Activated B cell treated with CpG ODN at 0.5 μM for 24 hours (primary cell): ENCODE measurements at places on chromosomes 13 and 19.

- no peaks in the 10 kb centered on the region for H3K36me3 ChIP-seq
- no peak overlapping the region for H3K4me3 ChIP-seq
- peaks cover 6% of the 10 kb centered on the region for H3K4me1 ChIP-seq
- no peak for DNase-seq
- no peaks in the 10 kb centered on the region for H3K27me3 ChIP-seq
These were observed 63.0 kb downstream of the RFX2 start for GRCh38 chr19:6047256-6047655.

- no peaks in the 10 kb centered on the region for H3K27me3 ChIP-seq
- peak overlapping the region; percentile 19 for H3K4me3 ChIP-seq
- H3K36me3 ChIP-seq = no peaks in the 10 kb centered on the region
- DNase-seq = peak; percentile 35
These were observed 21.0 kb downstream of the TNFSF9 start for GRCh38 chr19:6551607-6552450.

DNA sequence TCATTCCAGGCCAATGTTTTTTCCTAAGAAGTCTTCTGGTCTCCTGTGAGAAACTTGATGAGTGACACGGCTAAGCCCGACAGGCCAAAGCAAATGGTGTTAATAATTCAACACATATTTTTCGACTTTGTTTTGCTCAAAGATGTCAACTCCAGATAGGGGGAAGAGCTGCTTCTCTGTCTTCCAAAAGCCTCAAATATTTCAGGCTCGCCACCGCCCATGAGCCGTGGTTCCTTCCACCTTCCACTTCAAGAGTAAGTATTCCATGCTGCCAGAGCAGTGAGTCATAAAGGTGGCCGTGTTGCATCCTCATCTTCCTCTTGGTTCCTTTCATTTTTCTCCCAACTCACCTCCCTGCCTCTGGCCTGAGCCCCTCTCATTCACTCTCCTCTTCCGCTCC, 272.6 kb downstream of the EFNB2 start:
- H3K4me1 ChIP-seq = no peaks in the 10 kb centered on the region
- H3K4me3 ChIP-seq = no peak overlapping the region
- no peak overlapping the region for H3K27ac ChIP-seq

DNA sequence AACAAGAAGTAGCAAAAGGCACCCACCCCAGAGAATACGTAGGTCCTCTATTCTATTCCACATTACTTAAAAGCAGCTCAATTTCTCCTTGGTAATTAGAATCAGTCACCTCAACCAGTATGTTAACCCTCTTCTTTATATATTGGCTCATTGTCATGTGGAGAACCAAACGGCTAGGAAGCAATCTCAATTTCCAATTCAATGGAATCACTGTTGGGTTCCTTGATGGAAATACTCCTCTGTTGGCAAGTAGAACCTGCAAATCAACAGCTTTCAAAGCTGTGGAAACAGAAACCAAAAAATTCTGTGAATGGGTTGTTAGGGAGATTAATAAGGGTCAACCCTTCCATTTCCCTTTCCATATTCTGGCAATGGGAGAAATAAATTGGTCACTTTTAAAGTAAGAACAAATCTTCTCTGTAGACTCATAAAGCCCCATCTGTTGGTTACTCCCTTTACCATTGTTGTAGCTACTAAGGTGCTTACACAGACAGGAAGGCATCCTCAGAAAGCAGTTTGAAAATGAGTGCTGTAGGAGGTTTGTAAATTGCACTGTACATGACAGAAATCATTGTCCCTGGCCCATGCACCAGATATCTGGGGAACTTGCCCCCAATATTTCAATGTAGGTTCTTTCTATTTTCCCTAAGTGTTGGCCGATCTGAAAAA, 138.6 kb upstream of the UFM1 start:
- H3K4me1 ChIP-seq = no peaks in the 10 kb centered on the region
- H3K36me3 ChIP-seq = no peaks in the 10 kb centered on the region
- no peak overlapping the region for H3K4me3 ChIP-seq
- DNase-seq = no peak

DNA sequence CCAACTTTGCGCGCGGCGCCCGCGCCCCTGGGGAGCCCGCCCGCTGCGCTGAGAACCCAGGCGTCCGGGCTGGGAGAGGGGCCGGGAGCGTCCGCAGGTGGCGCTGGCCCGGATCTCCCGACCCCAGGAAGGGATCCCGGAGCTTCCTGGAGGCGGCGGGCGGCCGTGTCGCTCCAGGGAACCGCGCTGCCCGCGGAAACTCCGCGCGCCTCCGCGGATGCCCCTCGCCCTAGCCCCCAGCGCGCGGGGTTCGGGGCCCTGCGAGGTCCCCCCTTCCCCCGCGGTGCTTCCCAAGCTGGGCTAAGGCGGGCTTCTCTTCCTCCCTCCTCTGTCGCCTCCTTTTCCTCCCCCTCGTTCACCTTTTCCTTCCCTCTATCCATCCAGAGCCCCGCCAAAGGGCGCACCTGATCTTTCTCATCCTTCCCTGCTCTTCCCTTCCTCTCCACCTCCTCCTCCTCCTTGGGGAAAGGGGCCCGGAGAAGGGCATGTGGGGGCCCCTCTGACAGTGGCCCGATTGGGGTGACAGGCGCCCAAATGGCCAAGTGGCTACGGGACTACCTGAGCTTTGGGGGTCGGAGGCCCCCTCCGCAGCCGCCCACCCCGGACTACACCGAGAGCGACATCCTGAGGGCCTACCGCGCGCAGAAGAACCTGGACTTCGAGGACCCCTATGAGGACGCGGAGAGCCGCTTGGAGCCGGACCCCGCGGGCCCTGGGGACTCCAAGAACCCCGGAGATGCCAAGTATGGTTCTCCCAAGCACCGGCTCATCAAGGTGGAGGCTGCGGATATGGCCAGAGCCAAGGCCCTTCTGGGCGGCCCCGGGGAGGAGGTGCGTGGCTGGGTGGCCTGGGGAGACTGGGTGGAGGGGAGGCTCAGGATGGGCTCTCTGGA, 710 bp downstream of the SHD start:
- H3K4me3 ChIP-seq = peak overlapping the region; percentile 32
- no peak overlapping the region for H3K27ac ChIP-seq
- H3K4me1 ChIP-seq = peaks cover 4% of the 10 kb centered on the region
- no peak for DNase-seq
- H3K36me3 ChIP-seq = no peaks in the 10 kb centered on the region
- H3K27me3 ChIP-seq = peaks cover 31% of the 10 kb centered on the region

GRCh38 chr13:66305961-66306617, 924.0 kb downstream of the PCDH9 start:
- no peaks in the 10 kb centered on the region for H3K36me3 ChIP-seq
- H3K4me1 ChIP-seq = peaks cover 19% of the 10 kb centered on the region
- no peaks in the 10 kb centered on the region for H3K27me3 ChIP-seq
- no peak overlapping the region for H3K27ac ChIP-seq
- H3K4me3 ChIP-seq = no peak overlapping the region
- DNase-seq = no peak

- H3K27ac ChIP-seq = no peak overlapping the region
- H3K27me3 ChIP-seq = no peaks in the 10 kb centered on the region
- DNase-seq = no peak
- no peaks in the 10 kb centered on the region for H3K36me3 ChIP-seq
These were observed 7.2 kb upstream of the RHPN2 start for GRCh38 chr19:33071887-33072286.

- H3K4me1 ChIP-seq = no peaks in the 10 kb centered on the region
- no peak overlapping the region for H3K27ac ChIP-seq
- no peak for DNase-seq
- H3K4me3 ChIP-seq = no peak overlapping the region
These were observed 3.9 kb upstream of the FAM216B start for GRCh38 chr13:42777467-42777866.

DNA sequence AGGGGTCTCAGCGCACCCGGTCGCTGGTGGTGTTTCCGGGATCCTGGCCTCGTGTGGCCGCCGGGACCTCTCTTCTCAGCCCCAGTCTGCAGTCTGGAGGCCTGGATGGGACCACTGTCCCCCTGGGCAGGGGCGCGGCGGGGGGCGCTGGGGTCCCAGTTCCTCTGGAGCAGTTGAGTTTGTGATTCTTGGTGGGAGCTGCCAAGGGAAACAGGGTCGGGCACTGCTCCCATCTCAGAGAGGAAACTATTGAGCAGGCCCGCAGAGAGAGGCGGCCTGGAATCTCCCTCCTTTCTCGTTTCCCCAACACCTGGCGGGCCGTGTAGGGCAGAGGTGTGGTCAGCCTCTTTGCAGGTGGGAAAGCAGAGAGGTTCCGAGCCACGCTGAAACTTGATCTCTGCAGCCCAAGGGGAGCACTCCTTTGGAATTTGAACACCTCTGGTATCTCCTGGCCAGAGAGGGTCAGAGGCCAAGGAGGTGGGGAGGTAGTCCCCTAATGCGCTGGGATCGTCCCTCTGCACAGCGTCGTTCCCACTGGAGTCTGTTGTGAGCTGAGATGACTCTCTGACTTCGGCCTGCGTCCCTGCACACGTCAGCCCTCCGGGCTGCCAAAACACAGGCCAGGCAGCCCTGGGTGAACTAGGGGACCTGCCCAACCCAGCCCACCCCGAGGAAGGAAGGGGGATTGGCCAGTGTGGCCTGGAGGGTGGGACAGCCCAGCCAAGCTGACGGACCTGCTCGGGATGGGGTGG, 741 bp downstream of the PLEKHF1 start:
- H3K4me1 ChIP-seq = peaks cover 42% of the 10 kb centered on the region
- no peak for DNase-seq
- H3K27me3 ChIP-seq = no peaks in the 10 kb centered on the region

DNA sequence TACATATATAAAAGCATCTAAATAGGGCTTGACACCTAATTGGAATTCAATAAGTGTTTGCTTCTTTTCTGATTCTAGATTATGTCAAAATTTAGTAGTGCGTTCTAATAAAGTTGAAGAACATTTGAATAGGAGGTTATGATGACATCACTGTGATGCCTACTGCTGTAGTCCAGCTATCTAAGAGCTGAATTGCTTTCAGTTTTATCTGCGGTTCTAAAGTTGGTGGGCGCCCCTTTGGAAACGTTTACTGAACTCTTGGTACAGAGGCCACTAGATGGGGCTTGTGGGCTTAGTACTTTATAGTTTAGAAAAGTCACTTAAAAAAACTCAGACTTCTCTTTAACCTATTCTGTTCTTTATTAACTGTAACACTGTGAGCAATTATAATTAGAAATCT, 776.9 kb downstream of the GPC5 start:
- no peaks in the 10 kb centered on the region for H3K4me1 ChIP-seq
- DNase-seq = no peak
- H3K36me3 ChIP-seq = no peaks in the 10 kb centered on the region
- no peak overlapping the region for H3K4me3 ChIP-seq

- peaks cover 15% of the 10 kb centered on the region for H3K36me3 ChIP-seq
- no peak for DNase-seq
- H3K4me1 ChIP-seq = peaks cover 90% of the 10 kb centered on the region
- H3K27ac ChIP-seq = peak overlapping the region; percentile 88
These were observed 27.4 kb downstream of the UBAC2 start for GRCh38 chr13:99227909-99228688.

- no peaks in the 10 kb centered on the region for H3K36me3 ChIP-seq
- no peak for DNase-seq
- no peaks in the 10 kb centered on the region for H3K4me1 ChIP-seq
- peaks cover 5% of the 10 kb centered on the region for H3K27me3 ChIP-seq
These were observed 11.9 kb upstream of the ZNF675 start for GRCh38 chr19:23698711-23699520.

DNA sequence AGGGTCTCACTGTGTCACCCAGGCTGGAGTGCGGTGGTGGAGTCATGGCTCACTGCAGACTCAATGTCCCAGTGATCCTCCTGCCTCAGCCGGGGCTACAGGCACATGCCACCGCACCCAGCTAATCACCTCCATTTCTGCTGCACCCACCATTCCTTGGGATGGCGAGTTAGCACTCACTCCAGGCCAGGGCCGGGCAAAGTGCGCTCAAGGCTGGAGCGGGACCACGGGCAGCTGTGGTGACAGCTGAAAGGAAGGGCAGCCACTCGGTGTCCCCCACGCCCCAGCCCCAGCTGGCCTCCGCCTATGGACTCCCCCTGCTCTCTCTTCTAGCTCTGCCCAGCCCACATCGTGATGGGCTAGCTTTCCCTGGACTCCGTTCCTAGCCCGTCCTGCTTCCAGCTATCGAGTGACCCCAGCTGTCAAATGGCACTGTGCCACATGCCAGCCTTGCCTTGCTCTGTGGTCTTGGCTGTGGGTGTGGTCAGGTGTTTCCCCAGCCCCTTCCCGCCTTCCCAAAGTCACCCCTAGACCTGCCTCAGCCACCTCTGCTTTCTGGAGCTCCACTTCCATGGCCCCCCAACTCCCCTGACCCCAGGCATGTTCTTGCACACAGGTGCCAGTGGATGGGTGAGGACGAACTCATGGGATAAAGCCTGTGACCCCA, 4.1 kb downstream of the MICOS13 start:
- peaks cover 18% of the 10 kb centered on the region for H3K4me1 ChIP-seq
- peaks cover 2% of the 10 kb centered on the region for H3K27me3 ChIP-seq
- H3K4me3 ChIP-seq = no peak overlapping the region
- peaks cover 25% of the 10 kb centered on the region for H3K36me3 ChIP-seq

DNA sequence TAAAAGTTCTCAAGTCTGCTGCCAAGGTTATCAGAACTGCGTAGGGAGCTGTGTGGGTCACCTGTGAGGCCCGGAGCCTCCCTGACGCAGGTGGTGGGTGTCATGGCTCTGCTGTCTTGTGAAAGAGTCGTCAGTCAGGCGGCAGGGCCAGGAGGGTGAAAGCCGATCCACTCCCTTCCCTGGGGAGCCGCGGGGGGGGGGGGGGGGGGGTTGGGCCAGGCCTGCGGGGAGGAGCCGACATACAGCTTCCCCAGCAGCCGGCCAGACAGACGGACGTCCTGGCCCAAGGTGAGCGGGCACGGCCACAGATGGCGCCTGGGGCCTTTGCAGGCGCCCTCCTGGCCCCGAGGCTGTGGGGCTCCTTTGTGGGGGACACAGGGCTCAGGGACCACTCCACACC, 12.4 kb downstream of the SBNO2 start:
- H3K27ac ChIP-seq = no peak overlapping the region
- H3K36me3 ChIP-seq = peaks cover 9% of the 10 kb centered on the region
- no peaks in the 10 kb centered on the region for H3K27me3 ChIP-seq
- no peak for DNase-seq
- H3K4me3 ChIP-seq = no peak overlapping the region
- H3K4me1 ChIP-seq = peaks cover 8% of the 10 kb centered on the region

DNA sequence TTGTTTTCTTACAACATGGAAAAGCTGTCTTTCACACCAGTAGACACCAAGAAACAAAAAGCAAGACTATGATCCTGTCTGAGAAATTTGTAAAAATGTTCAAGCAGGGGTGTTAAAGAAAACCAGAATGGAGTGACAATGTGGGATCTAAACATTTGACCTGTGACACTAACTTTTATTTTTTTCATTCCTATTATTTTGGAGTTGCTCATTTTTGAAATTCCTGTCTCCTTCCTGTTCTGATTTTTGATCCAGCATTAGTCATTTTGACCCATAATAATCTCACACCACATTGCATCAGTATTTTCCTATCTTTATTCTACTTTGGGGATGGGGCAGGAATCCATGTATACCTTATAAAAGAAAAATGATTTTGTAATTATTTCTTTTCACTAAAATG, 164.2 kb downstream of the DLEU7 start:
- DNase-seq = no peak
- H3K36me3 ChIP-seq = no peaks in the 10 kb centered on the region
- H3K27ac ChIP-seq = no peak overlapping the region
- H3K27me3 ChIP-seq = no peaks in the 10 kb centered on the region
- no peak overlapping the region for H3K4me3 ChIP-seq

GRCh38 chr19:49128545-49129237, 9.3 kb downstream of the PPFIA3 start:
- peaks cover 18% of the 10 kb centered on the region for H3K4me1 ChIP-seq
- no peaks in the 10 kb centered on the region for H3K36me3 ChIP-seq
- H3K27me3 ChIP-seq = peaks cover 10% of the 10 kb centered on the region
- DNase-seq = no peak

GRCh38 chr13:106372199-106373155, 163.0 kb downstream of the EFNB2 start:
- no peaks in the 10 kb centered on the region for H3K36me3 ChIP-seq
- no peak for DNase-seq
- H3K4me1 ChIP-seq = peaks cover 16% of the 10 kb centered on the region
- H3K27me3 ChIP-seq = peaks cover 2% of the 10 kb centered on the region
